Myocyte (in vitro differentiated cells): ENCODE measurements at places on chromosomes 3 and 15. TPM values are rescaled to one million over a fixed set of nuclear protein-coding genes. Genes with fewer than 3 reads are reported as not detected.
A peak's percentile ranks its signal among the peaks of the same experiment; 100 is the strongest.

GRCh38 chr3:133935843-133936769 is 40.4 kb upstream of the RAB6B start:
- DNase-seq, result no peak

GRCh38 chr3:97871186-97871585 is 49.4 kb downstream of the CRYBG3 start:
- DNase-seq, result no peak

DNA sequence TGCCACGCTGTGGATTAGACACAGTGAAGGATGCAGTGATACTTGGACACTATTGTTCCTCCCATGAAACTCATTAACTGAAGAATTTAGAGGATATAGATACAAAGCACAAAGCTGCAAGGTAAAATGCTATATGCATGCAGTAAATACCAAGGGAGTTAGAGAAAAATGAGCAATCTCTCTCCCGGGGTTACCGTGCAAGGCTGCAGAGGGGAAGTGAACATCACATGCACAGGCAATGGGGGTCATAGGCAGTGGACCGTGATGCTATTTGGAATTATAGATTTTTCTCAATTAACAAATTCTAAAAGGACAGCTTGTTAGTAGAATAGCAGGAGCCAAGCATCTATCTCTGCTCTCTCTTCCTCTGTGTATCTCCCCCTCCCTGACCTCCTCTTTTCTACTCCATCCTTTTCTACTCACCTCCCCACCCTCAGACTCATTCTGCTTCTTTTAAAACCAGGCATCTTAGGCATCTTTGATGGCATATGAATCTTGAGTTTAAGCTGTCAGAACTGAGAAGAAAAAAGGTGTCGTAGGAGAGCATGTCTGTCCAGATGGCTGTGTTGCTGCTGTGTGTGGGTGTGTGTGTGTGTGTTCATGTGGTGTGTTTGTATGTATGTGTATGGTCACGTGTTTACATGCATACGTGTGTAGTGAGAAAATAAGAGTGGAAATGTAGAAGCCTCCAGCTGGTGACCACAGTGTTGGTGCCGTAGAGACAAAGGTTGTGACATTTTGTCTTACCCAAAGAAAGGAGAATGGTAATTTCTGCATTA is 339.0 kb downstream of the EPHB1 start:
- DNase-seq, result no peak

- DNase-seq, result no peak
Measured at GRCh38 chr3:194938845-194939531, 253.3 kb downstream of the FAM43A start.

- peak; percentile 94 for DNase-seq
Measured at GRCh38 chr3:115784739-115785536, 161.6 kb downstream of the GAP43 start.

GRCh38 chr15:27167738-27168137 is 196.8 kb downstream of the GABRG3 start:
- no peak for DNase-seq

- DNase-seq, result peak; percentile 46
Measured at GRCh38 chr15:62462268-62462667, 297.2 kb upstream of the C2CD4B start.

SETD2 gene
- total RNA-seq, result 31.3 and 32.3 TPM in 2 replicates

SYNM gene
- total RNA-seq, result 4.0 and 12.0 TPM in 2 replicates
